KG1 (cell line): ENCODE measurements at places on chromosomes 6 and 20.

DNA sequence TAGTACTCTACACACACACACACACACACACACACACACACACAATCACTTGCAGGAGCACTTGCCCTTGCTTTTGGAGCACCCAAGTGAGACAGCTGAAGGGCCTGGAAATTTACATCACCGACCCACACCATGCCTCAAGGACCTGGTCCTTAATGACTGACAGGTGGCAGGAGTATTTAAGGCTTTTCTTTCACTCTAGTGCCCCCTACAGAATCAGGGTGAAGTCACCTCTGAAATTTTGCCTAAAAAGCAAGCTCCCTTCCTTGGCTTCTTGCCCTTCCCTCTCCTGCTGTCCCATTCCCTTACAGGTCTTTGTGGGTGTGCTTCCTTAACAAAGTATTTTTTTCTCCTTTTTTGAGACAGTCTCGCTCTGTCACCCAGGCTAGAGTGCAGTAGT is 353.5 kb upstream of the IRAK1BP1 start:
- no peak for DNase-seq

DNA sequence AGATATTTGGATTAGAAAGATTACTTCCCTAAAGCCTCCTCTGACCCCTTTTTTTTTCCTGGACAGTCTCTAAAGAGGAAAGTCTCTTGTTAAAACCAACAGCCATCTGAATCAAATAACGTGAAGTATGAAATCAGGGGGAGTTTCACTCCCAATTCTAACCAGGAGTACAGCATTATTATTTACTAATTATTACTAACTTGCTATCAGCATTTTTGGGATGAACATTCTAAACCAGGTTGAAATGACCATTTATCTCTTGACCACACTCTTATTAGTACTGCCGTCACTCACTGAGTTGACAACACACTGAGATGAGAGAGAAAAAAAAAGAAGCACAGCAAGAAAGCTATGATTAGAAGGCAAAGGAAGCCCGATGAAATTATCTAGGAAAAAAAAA is 114.4 kb upstream of the BCLAF1 start:
- DNase-seq: no peak

GRCh38 chr20:38049800-38050199 is 16.3 kb downstream of the RPRD1B start:
- no peak for DNase-seq

- no peak for DNase-seq
Observed at GRCh38 chr6:166496460-166496859, 90.0 kb downstream of the RAMACL start.

GRCh38 chr20:34264141-34264540 is 22.9 kb downstream of the ASIP start:
- no peak for DNase-seq

- no peak for DNase-seq
Observed at GRCh38 chr20:24991897-24992486, 559 bp downstream of the APMAP start.

DNA sequence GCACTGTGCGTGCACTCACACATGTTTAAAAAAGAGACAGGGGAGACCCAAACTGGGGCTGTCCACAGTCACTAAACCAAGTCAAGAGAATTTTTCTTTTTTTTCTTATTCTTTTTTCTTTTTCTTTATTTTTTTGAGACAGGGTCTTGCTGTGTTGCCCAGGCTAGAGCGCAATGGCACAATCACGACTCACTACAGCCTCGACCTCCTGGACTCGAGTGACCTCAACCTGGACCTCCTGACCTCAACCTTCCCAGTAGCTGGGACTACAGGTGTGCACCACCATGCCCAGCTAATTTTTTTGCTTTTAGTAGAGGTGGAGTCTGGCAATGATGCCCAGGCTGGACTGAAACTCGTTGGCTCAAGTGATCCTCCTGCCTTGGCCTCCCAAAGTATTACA is 89.4 kb upstream of the NFATC2 start:
- no peak for DNase-seq

GRCh38 chr6:129331450-129332138 is 378.4 kb downstream of the ARHGAP18 start:
- no peak for DNase-seq

DNA sequence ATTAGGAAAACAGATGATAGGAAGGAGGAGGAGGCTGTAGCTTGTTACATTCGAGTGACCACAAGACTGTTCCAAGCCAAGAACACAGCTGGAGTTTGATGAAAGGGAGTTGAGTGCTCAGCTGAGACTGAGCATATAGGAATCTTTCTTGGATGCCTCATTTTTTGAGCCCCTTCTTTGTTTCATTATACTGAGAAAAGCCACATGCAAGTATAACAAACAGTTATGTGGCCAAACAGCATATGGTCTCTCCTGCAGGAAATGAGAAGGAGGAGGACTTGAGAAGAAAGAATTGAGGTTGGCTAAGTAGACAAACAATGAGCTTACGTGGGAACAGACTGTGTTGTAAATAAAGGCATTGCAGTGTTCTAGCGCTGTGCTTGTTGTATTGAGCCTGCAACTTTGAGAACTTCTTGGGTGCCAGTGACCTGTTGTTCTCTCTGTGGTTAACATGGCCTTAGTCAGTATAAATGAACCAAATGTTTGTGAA is 78.3 kb downstream of the AKAP7 start:
- DNase-seq: no peak

DNA sequence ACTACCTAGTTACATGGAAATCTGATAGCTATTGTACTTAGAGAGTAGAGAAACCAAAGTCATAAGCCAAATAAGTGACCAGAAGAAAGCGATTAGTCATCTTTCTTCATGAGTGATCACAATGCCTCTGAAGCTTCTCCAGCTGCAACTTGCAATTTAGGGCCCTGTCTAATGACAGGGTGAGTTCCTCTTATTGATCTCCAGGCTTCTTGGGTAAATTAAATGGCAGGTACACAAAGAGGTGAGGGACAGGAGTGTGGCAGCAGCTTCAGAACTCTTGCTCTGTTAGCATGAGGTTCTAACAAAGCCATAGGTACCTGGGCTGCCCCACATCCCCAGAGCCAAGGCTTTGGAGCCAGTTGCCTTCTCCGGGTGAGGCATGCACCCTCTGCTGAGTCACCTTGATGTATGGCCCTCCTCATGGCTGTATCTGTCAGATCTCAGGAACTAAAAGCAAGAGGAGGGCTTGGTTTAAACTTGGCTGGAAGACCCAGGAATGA is 60.8 kb downstream of the PRDM1 start:
- DNase-seq: no peak

DNA sequence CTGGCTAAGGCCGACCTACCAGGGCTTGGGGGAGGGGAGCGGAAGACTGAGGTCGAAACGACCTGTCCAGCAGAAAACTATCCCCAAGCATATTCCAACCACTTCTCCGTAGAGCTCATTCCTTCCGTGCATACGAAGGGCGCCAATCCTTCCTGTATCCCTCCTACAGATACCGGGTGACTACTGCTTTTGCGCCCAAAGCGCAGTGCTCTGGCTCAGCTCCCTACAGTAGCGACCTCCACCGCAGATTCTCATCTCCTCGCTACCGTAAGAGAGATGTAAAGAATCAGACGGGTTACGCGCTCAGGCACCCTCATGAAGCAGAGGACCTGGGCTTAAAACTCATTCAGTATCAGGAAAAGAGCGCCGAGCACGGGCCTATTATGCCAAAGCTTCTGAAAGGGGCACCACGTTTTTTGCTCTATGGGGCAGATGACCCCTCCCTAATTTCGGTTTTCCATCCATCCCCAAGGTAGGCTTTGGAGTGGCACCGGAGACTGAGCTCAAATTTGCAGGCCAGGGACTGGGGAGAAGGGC is 563 bp upstream of the NNAT start:
- DNase-seq: no peak

DNA sequence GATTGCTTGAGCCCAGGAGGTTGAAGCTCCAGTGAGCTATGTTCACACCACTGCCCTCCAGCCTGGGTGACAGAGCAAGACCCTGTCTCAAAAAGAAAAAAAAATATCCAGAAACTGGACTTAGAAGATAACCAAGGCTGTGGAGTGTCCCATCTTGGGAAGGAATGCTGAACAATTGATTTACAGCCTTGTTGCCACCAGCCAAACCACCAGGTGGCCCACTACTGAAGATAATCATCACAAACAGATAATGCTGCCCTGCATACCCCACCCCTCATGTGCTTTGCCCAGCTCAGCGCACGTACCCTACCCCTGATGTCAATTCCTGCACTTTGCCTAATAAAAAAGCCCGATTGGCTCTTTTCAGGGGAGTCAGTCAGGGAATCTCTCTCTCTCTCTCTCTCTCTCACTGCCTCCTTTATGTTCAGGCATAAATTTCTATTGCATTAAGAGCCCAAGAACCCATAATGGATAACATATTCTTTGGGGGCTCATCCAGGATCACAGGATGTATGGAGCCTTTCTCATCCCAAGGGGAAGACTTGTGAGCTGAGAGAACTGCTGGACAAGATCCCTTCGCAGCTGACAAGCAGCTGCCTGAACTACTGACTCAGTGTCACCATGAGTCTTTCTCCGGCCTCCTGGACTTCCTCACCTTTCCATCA is 166.4 kb downstream of the CD24 start:
- no peak for DNase-seq

DNA sequence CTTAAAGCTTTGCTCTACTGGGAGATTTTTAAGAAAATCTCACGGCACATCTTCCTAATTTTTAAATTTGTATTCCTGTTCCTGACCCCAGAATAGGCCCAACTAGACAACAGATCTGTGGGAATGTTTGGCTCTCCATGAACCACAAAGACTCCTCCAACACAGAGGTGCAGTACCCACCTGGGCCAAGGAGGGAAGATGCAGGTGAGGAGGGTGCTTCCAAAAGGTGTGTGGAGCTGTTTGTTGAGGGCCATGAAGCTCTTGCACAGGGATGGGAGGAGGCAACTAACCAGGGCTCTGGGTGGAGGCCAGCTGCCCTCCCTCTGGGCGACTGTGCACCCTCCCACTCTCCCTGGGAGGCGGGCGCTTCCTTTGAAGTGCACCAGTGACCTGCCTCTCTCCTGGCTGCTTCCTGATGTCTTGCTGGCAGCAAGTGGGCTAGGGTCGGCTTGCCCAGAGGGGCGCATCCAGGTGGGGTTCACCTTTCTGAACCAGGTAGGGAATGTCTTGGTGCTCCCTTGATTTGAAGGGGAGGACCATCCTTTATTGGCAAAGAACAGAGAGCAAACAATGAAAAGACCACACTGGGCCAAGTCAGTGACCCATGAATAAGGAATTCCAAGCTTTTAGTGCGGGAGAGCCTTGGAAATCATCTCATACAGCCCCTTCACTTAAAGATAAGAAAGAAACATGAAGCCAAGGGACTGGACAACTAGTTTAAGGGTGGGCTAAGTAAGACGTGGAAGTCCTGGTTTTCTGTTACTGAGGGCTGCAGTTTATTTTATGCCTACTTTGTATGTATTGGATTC is 76.0 kb downstream of the ANKRD6 start:
- no peak for DNase-seq

DNA sequence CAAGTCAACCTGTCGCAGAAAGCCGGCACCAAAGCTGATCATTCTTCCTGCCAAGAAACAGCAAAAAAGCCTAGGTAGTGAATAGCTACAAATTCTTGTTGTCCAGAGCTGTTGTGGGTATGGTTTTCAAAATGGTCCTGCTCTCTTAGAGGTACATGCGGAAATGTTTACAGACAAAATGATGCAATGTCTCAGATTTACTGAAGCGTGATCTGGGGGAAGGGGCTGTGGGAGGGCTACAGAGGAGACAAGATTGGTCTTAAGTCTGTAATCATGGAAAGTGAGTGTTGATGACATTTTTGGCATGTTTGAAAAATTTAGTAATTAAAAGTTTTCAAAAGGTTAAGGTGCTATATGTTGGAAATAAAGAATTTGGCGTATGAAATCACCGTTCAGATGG is 6.2 kb downstream of the NTSR1 start:
- DNase-seq: no peak
